ENCODE measurements at places on chromosomes 4 and X.

GRCh38 chrX:129108936-129109335 is 414.4 kb downstream of the SMARCA1 start:
- no peak for DNase-seq

DNA sequence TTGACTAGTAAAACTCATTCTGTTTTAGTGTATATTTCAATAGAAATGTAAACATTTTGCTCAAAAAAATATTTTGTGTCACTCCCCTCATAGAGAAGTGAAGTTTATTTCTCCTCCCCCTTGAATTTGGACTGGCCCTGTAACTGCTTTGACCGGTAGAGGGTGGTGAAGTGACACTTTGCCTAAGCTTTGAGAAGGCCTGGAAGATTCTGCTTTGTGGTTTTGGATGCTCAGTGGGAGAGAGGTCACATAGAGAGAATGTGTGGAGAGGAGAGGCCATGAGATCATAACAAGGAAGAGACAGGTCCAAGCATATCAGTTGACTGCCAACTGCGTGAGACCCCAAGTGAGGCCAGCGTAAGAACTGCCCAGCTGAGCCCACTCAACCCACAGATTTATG is 19.1 kb upstream of the ARX start:
- DNase-seq = no peak

DNA sequence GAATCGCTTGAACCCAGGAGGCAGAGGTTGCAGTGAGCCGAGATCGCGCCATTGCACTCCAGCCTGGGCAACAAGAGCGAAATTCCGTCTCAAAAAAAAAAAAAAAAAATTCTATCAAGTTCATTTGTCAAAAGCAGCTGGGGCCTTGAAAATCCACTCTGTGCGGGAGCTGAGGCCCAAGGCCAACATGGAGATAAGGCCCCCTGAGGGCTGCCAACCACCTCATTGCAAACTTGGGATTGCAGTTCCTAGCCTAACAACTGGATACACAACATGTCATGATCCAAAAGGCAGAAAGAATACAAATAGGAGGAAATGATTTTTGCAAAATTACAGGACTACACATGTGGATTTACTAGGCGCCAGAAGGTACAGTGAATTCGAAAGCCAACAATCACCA is 22.5 kb upstream of the PRDX4 start:
- DNase-seq = no peak

DNA sequence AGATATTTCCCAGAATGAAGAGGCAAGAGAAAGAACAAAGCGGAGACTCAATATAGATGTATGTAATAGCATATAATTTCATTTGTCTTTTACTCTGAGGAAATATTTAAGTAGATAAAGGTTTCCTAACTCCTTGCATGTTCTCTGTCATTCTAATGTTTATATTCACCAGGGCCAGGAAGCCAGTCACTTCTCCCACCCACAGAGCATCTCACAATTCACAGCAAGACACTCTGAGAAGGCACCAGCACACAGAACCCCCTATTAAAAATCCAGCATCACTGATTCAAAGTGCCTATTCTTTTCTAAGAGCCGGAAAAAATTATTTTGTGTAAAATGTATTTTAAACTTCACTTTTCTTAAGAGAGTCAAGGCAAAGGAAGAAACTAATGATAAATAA is 927.1 kb downstream of the C4orf33 start:
- DNase-seq = no peak

GRCh38 chr4:82643994-82644733 is 82.4 kb upstream of the TMEM150C start:
- peak; percentile 5 for DNase-seq

DNA sequence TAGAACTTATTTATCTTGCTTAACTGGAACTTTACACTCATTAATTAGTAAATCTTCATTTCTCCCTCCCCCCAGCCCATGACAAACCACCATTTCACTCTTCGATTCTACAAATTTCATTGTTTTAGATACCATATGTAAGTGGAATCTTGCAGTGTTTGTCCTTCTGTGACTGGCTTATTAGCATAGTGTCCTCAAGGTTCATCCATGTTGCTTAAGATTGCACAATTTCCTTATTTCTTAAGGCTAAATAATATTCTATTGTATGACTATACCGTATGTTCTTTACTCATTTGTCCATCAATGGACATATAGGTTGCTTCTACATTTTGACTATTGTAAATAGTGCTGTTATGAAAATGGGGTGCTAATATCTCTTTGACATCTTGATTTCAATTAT is 24.5 kb upstream of the RNF212 start:
- DNase-seq = no peak

DNA sequence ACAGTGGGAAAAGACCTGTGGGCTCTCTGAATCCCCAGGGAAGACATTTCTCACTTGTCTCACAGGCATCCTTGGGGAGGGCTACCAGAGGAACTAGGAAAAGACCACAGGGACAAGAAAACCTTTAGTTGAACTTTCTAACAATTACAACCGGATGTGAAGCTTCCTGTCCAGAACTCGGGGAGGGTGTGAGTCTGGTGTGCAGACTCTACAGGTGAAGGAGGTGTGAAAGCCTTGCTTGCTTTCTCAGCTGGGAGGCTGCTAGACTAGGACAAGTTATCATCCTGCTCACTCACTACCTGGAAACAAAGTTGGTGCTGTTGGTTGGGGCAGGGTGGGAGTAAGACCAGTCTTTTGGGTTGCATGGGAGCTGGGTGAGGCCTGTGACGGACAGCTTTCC is 158.5 kb upstream of the PBDC1 start:
- no peak for DNase-seq

DNA sequence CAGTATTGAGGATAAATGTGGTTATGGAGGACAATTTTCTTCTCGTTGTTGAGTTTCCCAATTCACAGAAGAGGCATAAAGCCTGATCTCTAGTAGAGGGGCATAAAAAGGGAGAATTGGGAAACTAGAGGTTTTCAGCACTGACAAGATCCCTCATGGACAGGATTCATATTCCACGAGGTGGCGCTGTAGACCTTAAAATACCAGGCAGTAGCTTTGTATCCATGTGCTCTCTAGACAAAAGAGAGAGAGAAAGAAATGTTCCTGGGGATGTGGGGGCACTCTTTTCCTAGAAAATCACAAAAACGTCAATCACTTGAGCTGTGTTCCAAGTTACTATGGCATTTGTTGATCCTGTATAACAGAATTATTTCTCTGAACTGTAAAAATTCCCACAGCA is 128.3 kb downstream of the MAGEE1 start:
- peak; percentile 2 for DNase-seq

GRCh38 chr4:166594326-166594946 is 639.9 kb downstream of the SPOCK3 start:
- DNase-seq = peak; percentile 15

All from A549 (cell line).